ENCODE measurements at places on chromosomes 11 and 22.

DNA sequence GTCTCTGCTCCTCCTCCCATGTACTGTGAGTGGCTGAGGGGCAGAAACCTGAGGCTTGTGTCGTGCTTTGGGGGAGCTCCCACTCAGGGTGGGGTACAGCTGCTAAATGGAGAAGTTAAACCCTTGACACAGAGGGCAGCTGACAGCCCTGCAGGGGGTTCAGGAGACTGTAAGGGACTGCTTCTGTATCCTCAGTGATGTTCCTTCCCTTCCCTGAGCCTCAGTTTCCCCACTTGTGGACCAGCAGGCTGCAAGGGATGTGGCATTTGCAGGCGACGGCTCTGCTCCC, 15.6 kb downstream of the SYNGR1 start:
- no peak for DNase-seq

GRCh38 chr11:34978236-34979191, 62.1 kb downstream of the PDHX start:
- DNase-seq: no peak

- DNase-seq: no peak
Observed at GRCh38 chr11:122633219-122633829, 22.2 kb upstream of the UBASH3B start.

GRCh38 chr22:48309115-48309705, 1518.5 kb downstream of the BRD1 start:
- no peak for DNase-seq

DNA sequence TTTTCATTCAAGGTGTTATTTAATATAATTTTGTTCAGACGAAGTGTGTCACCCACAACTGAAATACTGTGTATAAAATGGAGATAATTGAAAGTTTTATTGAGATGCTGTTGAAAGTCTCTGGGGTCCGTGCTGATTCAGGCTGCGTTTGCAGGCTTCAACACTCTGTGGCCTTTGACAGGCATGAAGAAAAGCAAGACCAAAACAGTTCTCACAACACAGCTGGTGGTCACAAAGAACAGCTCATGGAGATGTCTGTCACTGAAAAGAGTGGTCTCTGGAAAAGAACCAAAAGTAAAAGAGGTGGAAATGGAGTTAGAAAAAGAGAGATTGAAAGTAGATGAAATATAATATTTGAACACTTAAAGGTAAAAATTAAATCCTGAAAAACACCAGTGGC, 9.8 kb upstream of the MPPED2 start:
- no peak for DNase-seq

DNA sequence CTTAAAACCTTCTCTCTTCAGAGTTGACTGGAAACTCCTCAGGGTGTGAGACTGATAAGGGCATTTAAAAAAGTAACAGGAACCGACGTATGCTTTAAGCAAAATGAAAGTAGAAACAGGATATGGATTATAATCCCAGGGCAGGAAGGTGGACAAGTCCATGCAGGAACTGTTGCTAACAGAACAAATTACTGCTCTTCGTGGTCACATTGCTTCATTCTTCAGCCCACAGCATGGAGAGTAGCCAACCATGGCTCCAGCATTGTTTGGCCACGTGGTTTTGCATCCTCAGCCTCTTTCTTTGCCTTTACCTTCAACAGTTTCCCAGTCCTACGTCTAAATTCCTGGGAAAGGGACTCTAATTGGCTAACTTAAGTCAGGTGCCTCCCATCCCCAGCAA, 563.1 kb upstream of the ISX start:
- no peak for DNase-seq

DNA sequence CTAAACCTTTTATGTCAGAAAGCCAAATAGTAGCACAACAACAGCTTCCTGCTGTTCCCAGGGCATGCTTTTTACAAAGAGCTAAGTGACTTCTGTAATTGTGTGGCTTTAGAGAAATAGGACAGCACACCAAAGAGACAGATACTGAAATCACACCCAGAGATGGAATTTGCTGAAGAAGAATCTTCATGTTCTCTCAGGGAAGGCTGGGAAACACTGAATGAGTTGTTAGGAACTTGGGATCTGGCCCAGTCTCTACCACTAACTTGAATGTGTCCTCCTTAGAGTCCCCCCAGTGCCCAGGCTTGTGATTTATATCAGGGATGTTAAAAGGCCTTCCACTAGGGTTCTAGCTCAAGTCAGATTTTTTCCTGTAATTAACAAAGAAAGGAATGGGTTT, 175.2 kb downstream of the DBX1 start:
- no peak for DNase-seq

- no peak for DNase-seq
Observed at GRCh38 chr11:124167826-124168231, 15.3 kb upstream of the OR10D3 start.

- no peak for DNase-seq
Observed at GRCh38 chr22:35733791-35734516, 16.3 kb downstream of the APOL5 start.

- DNase-seq: no peak
Observed at GRCh38 chr11:7849018-7849417, 52.3 kb upstream of the OR5P2 start.

DNA sequence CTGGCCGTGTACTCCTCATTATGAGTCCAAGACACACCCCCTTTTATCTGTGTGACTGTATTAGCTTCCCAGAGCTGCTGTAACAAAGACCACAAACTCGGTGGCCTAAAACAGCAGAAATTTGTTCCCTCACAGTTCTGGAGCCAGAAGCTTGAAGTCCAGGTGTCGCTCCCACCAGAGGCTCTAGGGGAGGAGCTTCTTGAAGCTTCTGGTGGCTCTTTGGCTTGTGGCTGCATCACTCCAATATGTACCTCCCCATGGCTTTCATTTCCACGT, 3.0 kb downstream of the PRR5 start:
- no peak for DNase-seq

- DNase-seq: no peak
Observed at GRCh38 chr11:71499546-71499945, 27.5 kb upstream of the KRTAP5-7 start.

DNA sequence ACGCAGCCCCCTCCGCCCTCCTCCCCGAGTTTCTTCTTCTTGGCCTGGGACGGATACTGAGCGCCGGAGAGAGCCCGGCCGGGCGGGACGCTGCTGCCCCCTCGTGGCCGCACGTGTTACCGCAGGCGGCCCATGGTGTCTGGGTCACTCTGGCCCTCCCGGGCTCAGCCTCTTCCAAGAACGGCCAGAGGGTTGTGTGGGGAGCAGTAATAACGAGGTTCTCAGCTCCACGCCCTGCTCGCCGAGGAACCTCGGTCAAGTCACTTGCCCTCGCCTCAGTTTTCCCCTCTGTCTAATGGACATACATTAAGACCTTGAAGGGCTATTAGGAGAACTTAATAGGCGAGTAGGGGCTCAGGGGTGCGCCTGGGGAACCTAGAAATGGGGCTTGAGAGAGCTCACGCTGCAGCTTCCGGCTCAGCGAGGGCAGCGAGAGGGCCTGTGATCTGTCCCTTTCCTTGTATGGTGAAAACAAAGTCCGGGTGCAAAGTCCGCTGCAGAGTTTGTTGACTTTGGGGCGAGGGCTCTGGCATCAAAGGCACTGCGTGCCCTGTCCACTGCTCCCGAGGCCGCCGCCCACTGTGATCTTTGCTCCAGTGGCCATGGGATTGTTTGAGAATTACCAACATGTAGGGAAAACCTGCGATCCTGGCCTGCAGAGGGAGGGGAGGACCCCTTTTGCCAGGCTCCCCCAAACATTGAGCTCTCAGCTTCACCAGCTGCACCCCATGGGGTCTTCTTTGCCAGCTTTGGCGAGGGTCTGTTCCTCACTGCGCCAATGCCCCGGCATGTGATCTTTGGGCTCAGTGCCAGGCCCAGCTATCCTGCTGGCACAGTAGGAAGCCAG, 14.4 kb upstream of the LRP5 start:
- DNase-seq: peak; percentile 71

- no peak for DNase-seq
Observed at GRCh38 chr22:50074056-50074455, 11.2 kb downstream of the MLC1 start.

DNA sequence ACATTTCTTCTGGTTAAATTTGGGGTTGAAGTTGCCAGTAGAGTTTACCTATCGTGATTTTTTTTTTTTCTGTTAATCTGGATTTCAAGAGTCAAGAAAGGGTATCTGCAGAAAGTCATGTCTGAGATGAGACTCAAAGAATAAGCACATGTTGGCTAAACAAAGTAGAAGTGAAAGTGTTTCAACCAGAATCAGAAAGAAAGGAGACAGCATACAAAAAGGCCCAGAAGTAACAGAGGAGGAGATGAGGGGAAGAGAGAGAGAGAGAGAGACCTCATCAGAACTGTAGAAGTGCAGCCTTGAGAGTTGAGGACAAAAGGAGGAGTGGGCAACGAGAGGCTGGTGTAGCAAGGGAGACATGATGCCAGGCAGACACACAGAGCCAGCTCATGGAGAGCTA, 54.9 kb downstream of the SVIP start:
- no peak for DNase-seq

DNA sequence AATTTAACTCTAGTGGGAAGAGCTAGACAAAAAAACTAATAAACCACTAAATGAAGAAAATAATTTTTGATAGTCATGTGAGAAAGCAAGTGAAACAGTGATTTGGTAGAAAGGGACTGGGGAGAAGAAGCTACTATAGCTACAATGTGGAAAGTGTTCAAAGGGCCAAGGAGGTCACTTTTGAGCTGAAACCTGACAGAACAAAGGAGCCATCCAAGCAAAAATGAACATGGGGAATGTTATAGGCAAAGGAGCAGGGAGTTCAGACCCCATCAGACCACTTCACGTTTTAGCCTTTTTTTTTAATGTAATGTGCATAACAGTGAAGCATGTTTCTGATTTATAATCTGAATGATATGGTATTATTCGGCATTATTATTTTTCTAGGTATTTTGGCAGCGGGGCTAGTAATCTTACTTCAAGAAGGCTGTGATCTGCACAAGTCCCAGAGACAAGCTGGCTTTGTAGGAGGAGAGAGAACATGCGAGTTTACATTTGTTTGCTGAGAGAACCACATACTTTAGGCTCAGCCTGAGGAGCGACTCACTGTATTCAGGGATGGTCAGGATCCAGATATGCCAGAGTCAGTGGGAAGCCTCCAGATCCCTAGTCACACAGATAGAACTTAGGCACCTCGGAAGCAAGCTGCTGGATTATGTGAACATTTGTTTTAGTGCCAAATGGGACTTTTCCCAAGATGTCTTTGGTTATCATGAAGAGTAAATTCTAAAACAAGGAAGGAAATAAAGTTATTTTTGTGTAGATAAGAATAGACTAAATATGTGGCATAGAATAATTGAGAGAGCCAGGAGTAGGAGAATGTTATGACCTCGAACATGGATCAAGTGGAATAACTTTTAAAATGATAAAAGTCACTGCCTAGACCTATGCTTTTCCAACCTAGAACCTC, 118.6 kb downstream of the TRIM44 start:
- DNase-seq: no peak

DNA sequence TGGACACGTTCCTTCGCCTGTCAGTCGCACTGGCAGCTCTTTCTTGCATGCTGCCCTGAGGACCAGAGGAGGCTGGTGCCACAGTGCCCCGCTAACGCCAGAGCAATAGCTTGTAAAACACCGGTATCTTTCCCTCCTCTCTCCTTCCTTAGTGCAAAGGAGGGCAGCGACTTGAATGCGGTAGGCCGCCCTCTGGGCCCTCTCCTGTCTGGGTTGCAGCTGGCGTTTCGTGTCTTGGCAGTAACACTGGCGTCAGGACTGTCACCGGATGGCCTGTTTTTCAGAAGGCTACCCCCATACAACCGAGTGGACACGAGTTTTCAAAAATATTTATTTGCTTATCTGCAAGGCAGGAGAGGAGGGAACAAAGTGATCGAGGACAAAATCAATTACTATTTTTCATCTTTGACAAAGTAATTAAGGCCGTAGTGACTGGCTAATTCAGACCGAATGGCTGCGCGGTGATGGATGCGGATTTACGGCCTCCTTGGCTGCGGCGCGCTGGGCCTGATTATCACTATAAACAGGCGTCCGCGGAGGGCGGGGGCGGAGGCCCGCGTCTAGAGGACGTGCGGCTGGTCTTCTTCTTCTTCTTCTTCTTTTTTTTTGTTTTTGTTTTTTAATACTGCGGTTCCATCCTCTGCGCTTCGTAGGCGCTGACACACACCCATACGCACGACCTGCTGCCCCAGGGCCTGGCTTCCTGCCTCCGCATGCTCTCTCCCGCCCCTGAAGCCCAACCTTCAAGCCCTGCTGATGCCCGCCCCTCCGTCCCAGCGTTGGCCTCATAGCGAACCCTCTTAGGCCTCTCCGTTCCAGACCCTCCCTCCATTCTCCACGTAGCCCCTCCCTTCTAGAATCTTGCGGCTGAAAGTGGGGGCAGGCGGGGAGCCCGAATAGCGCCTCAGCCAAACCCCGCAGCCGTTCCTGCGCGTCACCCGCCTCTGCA, 2.9 kb upstream of the SLC6A5 start:
- DNase-seq: no peak

DNA sequence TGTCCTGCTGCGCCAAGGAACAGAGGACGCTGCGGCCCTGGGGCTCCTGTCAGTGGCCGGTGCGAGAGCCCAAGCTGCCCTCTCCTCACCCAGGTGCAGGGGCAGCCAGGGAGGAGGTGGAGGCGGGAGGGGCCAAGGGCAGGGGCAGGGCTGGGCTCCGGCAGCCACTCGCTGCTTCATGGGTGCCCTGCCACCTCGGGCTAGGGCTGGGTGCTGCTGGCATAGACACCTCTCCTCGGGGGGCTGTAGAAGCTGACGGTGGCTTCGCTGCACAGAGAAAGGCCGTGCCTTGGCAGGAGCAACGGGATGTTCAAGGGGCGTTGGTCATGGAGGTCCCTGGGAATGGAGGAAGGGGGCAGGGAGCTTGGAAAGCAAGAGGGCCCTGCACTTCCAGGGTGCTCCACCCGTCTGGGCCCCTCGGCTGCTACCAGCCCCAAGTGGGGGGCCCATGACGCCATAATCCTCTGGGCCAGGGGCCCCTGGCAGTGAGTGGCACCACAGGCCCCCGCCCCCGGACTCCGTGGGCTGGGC, 1.6 kb upstream of the TBX1 start:
- DNase-seq: no peak

DNA sequence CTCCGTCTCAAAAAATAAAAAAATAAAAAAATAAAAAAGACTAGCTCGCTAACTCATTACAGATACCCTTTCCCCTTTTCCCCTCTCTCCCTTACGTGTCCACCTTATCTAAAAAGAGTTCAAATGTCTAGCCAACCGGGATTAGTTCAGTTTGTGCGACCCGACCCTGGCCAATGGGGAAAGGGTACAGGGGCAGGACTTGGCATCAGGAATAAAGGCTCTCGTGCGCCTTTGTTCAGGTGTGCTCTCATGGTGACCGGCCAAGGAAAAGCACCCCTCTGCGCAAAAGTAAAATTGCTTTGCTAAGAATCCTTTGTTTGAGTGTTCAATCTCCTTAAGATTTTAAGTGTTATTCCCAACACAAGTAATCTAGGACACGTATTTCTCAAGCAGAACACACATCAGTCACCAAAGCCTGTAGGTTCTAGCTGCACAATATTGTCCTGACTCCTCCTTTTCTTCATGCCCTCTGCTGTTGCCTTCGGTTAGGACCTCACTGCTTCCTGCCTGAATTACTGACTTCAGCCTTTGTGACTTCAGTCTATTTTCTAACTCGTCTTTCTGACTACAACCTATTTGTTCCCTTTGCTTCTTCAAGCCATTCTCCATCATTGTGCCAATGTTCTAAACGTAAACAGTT, 20.7 kb upstream of the CECR2 start:
- no peak for DNase-seq

Data from stimulated activated CD4-positive, alpha-beta T cell treated with anti-CD3 and anti-CD28 coated beads, Interleukin-4, amount 100 ng/mL, for 24 hours (primary cell).